ENCODE measurements at places on chromosomes 16 and 17. TPM values are rescaled to one million over a fixed set of nuclear protein-coding genes. Genes with fewer than 3 reads are reported as not detected.

- DNase-seq: no peak
- no peak overlapping the region for H3K4me3 ChIP-seq
- H3K4me1 ChIP-seq: no peaks in the 10 kb centered on the region
- H3K27ac ChIP-seq: no peak overlapping the region
Measured at GRCh38 chr16:6636457-6636856, 696.2 kb upstream of the RBFOX1 start.

- peaks cover 17% of the 10 kb centered on the region for H3K36me3 ChIP-seq
- DNase-seq: no peak
- H3K4me1 ChIP-seq: no peaks in the 10 kb centered on the region
- no peak overlapping the region for H3K27ac ChIP-seq
- H3K27me3 ChIP-seq: no peaks in the 10 kb centered on the region
Measured at GRCh38 chr17:4189280-4189679, 46.3 kb downstream of the CYB5D2 start.

GRCh38 chr16:68948230-68948910 is 105.0 kb downstream of the TANGO6 start:
- no peaks in the 10 kb centered on the region for H3K27me3 ChIP-seq
- no peak overlapping the region for H3K27ac ChIP-seq
- no peak for DNase-seq
- peaks cover 11% of the 10 kb centered on the region for H3K4me1 ChIP-seq

DNA sequence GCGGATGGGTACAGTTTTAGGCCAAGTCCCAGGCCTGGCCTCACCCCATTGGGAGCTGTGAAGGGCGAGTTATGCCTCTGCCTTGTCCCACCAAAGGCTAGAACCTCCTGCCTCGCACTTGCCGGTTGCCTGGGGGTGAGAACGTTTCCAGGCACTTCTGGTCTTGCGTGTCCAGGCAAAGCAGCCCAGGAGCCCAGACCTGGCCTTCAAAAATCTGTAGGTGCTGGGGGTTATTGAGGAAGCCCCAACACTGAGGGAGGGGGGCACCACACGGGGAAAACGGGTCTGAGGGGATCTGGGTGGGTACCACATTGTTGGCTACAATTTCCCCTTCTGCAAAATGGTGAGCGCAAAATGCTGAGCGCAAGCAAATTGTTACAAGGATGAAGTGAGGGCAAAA is 12.2 kb upstream of the ATP2C2 start:
- H3K4me3 ChIP-seq: no peak overlapping the region
- peaks cover 14% of the 10 kb centered on the region for H3K4me1 ChIP-seq
- DNase-seq: no peak
- H3K36me3 ChIP-seq: no peaks in the 10 kb centered on the region

- peaks cover 20% of the 10 kb centered on the region for H3K4me1 ChIP-seq
- H3K27ac ChIP-seq: no peak overlapping the region
- no peak overlapping the region for H3K4me3 ChIP-seq
- H3K36me3 ChIP-seq: no peaks in the 10 kb centered on the region
- peaks cover 37% of the 10 kb centered on the region for H3K27me3 ChIP-seq
- no peak for DNase-seq
Measured at GRCh38 chr17:50589095-50589705, 28.7 kb downstream of the CACNA1G start.

DNA sequence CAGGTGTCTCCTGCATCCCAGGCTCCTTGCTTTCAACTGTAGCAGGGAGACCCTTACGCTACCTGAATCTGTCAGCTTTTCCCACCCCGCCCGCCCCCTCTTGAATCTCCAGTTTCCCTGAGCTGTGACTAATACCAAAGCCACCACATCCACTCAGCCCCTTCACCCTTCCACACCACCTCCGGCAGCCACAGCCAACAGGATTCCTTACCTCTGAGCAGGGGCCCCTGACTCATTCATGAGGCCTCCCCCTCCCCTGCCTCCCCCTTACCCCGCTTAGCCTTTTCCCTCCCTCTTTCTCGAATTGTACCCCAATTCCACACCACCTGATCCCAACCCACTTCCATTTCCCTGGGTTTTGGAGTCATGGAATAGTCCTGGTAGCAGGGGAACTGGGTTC is 2.3 kb downstream of the STX1B start:
- peaks cover 3% of the 10 kb centered on the region for H3K27me3 ChIP-seq
- peak; percentile 70 for DNase-seq
- H3K4me1 ChIP-seq: peaks cover 44% of the 10 kb centered on the region

Gene WFIKKN2
- total RNA-seq: not detected

Gene VTN
- total RNA-seq: 0.36 TPM

All from HFFc6 (cell line).